CD14-positive monocyte (primary cell): ENCODE measurements at places on chromosomes 2 and 18.
A peak's percentile ranks its signal among the peaks of the same experiment; 100 is the strongest.

- no peak for DNase-seq
Measured at GRCh38 chr2:233815861-233816260, 37.7 kb downstream of the MROH2A start.

GRCh38 chr18:55838319-55838718 lies 250.3 kb upstream of the TCF4 start:
- no peak for DNase-seq

DNA sequence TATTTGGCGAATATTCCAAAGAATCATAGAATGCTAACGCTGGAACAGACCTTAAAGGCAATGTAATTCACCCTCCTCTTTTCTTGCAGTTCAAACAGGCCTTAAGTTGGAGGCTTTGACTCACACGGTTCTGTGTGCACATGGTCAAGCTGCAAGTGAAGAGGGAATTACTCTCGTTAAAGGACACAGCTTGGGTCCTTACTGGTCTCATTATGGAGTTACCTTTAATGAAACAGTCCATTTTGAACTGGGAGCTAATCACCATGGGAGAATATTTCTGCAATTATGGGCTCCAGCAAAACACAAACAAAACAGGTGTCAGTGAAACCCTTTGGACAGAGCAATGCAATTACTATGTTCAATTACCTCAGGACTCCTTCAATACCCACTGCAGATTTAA lies 135.5 kb downstream of the GAREM1 start:
- no peak for DNase-seq

DNA sequence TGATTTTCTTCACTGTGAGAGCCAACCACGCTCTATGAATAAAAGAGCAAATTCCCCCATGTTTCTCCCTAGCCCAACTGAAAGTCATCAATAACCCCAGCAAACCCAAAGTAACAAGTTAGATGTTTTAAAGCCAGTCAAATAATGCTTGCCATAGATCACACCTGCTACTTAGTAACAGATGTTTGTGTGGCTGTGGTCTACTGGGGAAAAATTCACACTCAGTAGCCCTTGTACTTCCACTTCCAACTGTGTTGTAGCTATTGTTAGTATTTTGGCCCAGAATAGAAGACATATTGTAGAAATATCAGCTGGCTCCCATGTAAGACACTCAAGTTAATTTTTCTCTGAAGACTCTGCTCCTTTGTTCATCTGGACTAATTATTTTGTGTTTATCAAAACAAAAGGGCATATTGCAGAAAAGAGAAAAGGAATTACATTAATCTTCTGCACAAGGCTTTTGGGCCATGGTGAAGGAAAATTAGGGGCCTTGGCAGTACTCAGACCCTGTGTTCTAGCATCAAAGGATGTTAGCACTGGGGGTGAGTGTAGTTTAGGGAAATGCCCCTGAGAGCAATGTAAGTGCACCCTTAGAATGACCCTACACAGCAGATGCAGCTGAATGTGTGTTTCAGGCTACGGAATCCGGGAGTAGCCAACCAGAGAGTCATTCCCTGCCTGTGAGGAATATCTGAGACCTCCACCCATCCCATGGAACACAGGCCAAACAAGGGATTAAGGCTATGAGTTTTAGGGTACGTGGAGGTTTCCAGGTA lies 521.9 kb downstream of the EPHA4 start:
- no peak for DNase-seq

DNA sequence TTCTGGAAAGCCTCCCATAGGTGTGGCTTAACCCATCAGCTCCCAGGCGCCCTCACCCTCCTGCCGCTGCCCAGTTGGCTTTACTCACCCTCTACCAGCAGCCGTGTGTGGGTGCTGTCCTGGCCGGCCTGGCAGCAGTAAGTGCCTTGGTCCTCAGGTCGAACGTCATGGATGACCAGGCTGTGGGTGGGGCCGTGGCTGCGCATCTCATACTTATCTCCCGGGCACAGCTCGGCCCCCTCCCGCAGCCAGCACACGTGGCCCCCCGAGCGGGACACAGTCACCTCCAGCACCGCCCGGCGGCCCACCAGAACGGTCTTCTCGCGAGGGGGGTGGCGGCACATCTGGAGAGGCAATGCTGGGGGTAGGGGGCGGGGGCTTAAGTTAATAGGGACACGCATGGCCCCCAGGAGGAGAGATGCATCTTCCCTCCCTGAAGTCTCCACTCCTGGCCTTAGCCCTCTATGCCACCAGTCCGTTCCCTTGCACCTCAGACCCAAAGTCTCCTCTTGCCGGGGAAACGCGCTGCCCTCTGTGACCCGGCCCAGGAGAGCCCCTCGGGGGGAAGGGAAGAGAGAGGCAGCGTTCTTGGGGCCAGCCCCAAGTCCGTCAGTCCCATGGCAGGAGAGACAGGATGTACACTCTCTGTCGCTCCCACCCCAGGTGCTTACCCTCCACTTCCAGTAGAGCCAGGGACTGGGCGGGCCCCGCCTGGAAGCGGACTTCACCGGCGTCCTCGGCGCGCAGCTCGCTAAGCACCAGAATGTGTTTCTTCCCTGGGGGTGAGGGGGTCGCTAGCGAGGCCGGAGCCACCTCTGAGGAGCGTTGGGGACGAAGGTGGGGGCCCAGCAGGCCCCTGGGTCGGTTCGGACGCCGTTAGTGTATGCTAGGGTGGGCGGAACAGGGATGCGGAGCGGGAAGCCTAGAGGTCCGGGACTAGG lies 7.9 kb downstream of the TMEM198 start:
- no peak for DNase-seq

DNA sequence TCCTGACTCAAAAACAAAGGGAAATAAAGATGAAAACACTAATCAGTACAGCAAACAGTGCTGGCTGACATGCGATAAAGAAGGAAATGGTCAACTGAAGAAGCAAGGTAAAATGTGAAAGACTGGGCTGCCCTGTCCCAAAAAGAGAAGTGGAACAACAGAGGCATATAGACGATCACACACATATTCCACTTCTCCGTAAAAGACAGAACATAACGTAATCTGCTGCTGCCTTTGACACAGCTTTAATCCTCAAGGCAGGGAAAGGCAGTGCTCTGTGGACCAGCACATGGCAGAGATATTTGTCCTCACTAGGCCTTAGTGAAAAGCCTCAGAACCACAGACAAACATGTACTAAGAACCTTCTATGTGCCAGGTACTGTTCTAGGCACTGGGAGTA lies 24.3 kb upstream of the REL start:
- DNase-seq = peak; percentile 44
